ENCODE measurements at places on chromosomes 13 and 19.
A peak's percentile ranks its signal among the peaks of the same experiment; 100 is the strongest.

GRCh38 chr19:37007587-37008220, 70.5 kb upstream of the ZNF420 start:
- peak; percentile 62 for DNase-seq

GRCh38 chr13:59061621-59062020, 1102.1 kb downstream of the DIAPH3 start:
- no peak for DNase-seq

GRCh38 chr19:372306-372890, 27.8 kb upstream of the MIER2 start:
- peak; percentile 71 for DNase-seq

DNA sequence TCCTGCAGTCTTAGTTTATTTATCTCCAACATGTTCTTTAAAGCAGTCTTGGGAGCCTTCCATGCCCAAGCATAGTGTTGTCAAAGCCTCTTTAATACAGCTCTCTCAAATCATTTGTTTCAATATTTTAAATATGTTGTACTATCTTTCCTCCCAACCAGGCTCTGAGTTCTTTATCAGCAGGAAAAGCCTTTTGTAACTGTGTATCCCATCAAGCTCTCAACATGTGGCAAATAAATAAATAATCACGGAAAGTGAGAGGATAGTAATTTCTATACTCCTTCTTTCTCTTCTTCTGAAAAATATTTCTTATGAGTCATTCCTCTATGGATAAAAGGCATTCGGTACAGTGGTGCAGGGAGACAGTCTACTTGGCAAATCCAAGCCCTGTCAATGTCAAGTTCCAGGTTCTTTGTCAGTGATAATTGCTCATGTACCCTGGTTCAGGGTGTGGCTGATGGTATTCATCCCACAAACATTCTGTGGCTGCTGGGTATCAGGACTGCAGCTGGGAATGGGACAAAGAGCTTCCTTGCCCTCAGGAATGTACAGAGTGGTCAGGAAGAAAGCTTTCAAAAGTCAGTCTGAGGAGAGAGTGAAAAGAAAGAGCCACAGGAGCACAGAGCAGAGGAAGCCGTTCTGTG, 384.3 kb downstream of the EFNB2 start:
- peak; percentile 98 for DNase-seq

DNA sequence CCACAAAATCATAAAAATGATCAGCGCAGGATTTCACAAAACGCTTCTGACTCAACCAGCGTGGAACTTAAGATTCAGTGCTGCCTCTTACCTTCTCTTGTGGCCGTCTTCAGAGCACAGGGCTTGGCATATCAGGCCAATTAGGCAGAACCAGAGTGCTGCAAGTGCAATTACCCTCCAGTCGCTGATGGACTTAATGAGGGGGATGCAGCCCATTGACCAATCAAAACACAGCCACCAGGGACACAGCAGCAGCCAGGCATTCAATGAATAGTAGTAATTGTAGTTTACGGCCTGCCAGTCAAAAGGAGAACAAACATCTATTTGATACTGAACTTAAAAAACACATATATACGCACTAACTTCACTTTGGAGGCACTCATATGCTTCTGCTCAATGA, 38.2 kb downstream of the TMTC4 start:
- no peak for DNase-seq

GRCh38 chr19:10977742-10978092, 16.9 kb downstream of the SMARCA4 start:
- DNase-seq = no peak

GRCh38 chr19:50728084-50728737, 5.0 kb downstream of the CLEC11A start:
- peak; percentile 47 for DNase-seq

DNA sequence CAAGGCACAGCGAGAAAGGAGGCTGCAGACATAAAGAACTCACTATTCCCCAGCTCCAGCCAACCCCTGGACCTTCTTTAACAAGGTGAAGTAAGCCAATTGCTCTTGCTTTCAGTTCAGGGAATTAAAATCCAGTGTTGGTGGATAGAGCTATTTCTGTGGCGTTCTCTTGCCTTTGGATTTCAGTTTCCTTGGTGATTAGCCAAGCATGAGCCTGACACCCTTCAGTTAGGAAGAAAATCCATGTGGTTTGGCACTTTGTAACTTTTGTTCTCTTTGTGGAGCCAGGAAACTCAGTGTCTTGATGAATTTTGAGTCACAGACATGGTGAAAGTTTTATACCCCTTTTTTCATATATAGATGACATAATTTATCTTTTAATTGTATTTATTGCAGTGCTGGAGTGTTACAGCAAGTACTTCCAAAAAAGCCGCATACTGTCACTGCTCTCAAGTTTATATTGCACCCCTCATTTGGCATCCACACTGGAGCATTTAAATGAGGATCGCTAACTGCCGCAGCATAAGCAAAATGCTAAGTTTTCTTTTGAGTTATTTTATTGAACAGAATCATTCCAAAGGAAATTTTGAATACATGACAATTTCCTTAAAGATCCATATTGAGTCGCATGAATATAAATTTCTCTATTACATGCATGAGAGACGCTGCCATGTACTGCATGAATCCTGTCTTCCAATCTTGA, 406.8 kb downstream of the MYO16 start:
- peak; percentile 7 for DNase-seq

DNA sequence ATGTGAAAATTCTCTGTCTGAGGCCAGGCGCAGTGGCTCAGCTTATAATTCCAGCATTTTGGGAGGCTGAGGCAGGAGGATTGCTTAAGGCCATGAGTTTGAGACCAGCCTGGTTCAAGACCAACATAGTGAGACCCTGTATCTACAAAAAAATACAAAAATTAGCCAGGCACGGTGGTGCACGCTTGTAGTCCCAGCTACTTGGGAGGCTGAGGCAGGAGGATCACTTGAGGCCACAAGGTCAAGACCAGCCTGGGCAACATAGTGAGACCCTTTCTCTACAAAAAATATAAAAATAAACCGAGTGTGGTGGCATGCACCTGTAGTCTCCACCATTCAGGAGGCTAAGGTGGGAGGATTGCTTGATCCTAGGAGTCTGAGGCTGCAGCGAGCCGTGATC, 2.2 kb upstream of the FCGBP start:
- DNase-seq = no peak

GRCh38 chr19:2548966-2549365, 73.0 kb downstream of the GADD45B start:
- no peak for DNase-seq

GRCh38 chr19:11252665-11253355, 9.5 kb downstream of the DOCK6 start:
- no peak for DNase-seq

- DNase-seq = no peak
Observed at GRCh38 chr19:49472936-49473335, 1.1 kb upstream of the FLT3LG start.

DNA sequence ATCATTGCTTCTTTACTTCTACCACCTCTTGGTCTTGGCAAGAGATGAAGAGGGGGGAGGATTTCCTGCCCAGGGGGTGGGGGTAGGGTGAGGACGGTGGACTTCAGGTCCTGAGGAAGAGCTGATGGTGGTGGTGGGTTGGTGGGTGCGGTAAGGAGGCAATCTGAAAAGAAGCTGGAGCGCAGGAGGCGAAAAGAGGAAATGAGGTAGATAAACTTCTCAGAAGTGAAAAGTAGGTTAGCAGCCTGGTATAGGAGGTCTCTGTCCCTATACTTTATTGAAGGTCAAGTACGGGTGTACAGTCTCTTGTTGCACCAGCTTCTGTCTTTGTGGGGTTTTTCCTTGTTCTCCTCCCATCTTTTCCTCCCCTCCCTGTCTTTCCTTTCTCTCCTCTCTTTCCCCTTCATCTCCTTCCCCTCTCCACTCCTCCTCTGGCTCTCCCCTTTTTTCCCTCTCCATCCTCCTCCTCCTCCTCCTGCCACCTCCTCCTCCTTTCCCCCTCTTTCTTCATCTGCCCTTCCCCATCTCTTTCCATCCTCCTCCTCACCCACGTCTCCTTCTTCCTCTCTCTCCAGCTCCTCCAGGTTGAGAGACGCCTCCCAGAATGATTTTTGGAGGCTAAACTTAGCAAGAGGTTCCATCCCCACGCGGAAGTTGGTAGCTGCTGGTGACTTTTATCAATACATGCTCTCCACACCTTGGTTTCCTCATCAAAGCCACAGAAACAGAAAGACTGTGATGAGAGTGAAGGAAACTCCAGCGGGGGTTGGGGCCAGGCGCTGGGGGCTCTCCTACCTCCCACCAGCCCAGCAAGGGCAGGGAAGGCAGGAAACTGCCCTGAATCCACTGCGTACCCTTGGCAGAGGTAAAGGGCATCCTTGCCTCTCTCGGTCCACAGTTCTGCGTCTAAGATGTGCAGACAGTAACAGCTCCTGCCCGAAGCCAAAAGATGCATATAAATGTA, 15.3 kb downstream of the TNFSF14 start:
- DNase-seq = no peak

DNA sequence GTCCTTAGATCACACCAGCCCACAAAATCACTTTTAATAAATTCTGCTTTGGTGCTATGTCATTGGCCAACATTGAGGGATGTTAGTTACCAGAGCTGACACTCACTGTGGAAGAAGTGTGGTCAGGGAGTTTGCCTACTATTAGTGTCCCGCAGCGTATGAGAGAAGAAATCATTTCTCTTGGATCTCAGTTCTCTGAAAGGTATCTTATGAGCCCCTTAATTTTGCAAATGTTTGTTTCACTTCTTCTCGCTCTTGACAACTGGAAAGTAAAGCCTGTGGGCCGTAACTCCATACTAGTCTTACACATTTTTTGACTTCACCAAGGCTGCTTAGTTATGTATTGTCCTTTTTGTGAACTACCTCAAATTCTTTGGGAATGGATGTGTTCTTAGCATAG, 80.9 kb downstream of the FLT1 start:
- no peak for DNase-seq

- no peak for DNase-seq
Observed at GRCh38 chr19:18173054-18173571, 500 bp upstream of the IFI30 start.

DNA sequence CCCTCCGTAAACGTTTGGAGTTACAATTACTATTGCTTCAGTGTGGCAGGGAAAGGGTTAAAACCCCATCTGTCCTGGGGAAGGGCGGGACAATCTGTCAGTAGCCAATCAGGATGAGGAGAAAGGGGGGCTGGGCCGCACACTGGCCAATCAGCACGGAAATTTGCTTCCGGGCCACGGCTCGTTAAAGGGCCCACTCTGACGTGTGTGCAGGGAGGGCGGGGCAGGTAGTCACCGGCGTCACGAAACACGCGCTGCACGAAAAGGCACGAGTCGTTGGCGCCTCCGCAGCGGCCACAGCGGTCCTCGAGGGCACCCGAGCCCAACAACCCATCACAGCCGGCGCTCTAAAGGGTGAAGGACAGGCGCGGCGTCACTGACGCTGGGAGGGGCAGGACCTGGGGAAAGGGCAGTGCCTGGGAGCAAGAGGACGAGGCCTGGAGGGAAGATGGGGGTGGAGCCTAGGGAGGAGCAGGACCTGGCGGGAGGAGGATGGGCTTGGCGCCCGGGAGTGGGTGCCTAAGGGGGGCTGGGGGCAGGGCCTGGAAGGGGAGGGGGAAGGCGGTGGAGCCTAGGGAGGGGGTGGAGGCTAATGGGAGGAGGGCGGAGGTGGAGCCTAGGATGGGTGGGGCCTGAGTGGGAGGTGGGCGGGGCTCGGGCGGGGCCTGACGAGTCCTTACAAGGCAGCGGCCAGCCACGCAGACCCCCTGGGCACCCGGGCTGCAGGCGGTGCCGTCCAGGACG, 4.9 kb downstream of the ADAMTSL5 start:
- DNase-seq = peak; percentile 94
